Type B pancreatic cell (in vitro differentiated cells): ENCODE measurements at places on chromosomes 1 and 21. TPM values are rescaled to one million over a fixed set of nuclear protein-coding genes. Genes with fewer than 3 reads are reported as not detected.
A peak's percentile ranks its signal among the peaks of the same experiment; 100 is the strongest.

GRCh38 chr1:217465102-217465501, 165.8 kb downstream of the GPATCH2 start:
- no peak for DNase-seq
- H3K27ac ChIP-seq = no peak overlapping the region
- H3K27me3 ChIP-seq = no peaks in the 10 kb centered on the region
- peaks cover 11% of the 10 kb centered on the region for H3K36me3 ChIP-seq
- H3K4me1 ChIP-seq = no peaks in the 10 kb centered on the region

GRCh38 chr21:21612466-21612865, 614.3 kb downstream of the NCAM2 start:
- DNase-seq = no peak
- H3K36me3 ChIP-seq = no peaks in the 10 kb centered on the region
- no peaks in the 10 kb centered on the region for H3K27me3 ChIP-seq
- H3K27ac ChIP-seq = no peak overlapping the region

- H3K36me3 ChIP-seq = peaks cover 7% of the 10 kb centered on the region
- no peak overlapping the region for H3K4me3 ChIP-seq
- no peak for DNase-seq
Observed at GRCh38 chr1:41373373-41373772, 12.1 kb downstream of the FOXO6 start.

DNA sequence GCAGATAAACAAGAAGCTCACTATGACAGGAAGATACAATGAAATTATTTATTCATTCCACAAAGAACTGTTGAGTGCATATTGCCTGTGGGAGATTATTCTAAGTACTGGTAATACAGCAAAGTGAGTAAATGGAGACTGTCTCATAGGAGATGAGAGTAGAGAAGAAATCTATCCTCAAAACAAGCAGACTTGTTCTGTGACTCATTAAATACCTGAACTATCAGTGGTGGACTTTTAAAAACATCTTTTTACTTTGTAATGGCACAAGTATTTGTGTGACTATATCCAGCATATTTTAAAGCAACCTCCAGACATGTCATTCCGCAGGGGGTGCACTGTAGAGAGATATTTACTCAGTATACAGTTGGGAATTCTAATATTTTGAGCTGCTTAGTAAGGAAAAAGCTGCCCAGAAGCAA, 259.2 kb downstream of the FMN2 start:
- no peak for DNase-seq
- no peaks in the 10 kb centered on the region for H3K36me3 ChIP-seq
- no peaks in the 10 kb centered on the region for H3K27me3 ChIP-seq
- no peak overlapping the region for H3K4me3 ChIP-seq

GRCh38 chr1:178938101-178938958, 67.5 kb upstream of the ANGPTL1 start:
- no peak for DNase-seq
- peak overlapping the region; percentile 57 for H3K4me3 ChIP-seq
- peaks cover 58% of the 10 kb centered on the region for H3K4me1 ChIP-seq

DNA sequence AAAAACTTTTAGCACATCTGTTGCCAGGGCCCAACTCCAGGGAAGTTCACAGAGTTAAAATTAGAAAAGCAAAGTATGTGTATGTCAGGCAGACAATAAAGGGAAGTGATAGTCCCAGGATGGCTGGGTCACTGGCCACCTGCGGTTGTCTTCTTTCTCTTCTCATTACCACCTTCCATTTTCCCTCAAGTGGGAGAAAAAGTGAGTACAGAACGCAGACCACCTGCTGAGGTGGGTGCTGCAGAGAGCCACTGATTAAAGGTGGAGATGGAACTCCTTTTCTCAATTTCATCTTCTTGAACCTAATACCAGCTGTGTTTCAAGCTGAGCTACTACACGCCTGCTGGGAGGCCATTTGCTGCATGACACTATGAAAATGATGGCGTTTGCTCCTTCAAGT, 88.8 kb upstream of the PDE4B start:
- no peak overlapping the region for H3K4me3 ChIP-seq
- H3K36me3 ChIP-seq = no peaks in the 10 kb centered on the region
- H3K4me1 ChIP-seq = no peaks in the 10 kb centered on the region

Gene POMGNT1
- 50.7 and 74.0 TPM in 2 replicates for total RNA-seq

Gene BEND5
- 4.4 and 10.6 TPM in 2 replicates for total RNA-seq

Gene LCE6A
- not detected in 2 replicates for total RNA-seq
